ENCODE measurements at places on chromosomes 2 and 18. TPM values are rescaled to one million over a fixed set of nuclear protein-coding genes. Genes with fewer than 3 reads are reported as not detected.

DNA sequence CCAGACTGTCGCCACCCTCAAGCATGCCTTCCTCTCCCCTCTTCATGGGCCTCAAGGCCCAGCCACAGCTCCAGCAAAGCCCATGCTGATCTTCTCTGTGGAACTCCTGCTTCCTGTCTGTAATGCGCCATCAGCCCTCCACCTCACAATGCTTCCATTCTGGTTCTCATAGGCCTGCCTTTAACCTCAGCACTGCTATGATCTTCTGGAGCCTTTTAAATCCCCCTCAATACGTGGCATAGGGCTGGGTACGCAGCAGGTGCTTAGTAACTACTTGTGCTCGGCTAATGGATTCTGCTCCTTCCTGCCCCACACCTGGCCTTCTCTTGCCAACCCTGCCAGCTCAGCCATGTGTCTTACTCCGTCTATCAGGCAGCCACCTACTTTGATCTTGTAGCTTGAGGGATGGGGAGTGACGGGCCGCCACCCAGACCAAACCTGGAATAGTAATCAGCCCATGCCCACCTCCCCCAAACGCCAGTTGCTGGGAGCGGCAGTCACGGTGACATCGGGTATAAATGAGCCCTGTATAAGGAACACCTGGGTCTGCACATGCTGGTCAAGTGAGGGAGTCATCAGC lies 106.7 kb upstream of the MCFD2 start:
- no peak for DNase-seq

DNA sequence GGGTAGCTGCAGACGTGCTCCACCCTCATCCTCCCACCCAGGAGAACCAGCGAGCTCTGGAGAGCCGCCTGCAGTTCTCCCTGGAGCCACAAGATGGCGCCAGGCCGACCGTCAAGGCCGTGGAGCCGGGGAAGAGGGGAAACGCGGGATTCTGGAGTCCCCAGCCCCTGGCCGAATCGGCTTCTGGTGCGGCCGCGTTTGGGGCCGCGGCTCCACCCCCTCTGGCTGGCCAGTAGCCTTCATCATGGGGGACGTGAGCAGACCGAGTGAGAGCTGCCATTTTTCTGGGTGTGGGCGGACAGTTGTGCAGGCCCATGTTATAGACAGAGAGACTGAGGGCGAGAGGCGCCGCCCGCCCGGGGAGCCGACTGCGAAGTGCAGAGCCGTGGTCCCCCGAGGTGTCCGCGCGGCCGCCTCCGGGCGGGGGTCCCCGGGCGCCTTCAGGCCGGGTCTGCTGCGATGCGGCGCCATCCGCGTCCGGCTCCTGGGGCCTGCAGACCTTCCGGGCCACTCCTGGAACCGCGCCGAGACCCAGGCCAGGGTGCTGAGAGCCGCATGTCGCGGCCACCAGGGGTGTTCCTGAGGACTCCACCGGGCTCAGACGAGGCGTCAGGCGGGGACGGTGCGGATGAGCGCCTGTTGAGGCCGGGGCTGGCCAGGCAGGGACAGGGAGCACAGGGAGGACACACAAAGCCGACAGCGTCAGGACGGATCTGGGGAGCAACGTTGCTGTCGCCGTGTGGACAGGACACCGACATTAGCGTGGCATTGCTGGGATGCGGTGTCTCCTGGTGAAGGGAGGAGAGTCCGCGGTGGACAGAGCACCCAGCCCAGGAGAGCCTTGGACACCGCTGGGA lies 418.2 kb upstream of the HS6ST1 start:
- DNase-seq, result peak; percentile 92

DNA sequence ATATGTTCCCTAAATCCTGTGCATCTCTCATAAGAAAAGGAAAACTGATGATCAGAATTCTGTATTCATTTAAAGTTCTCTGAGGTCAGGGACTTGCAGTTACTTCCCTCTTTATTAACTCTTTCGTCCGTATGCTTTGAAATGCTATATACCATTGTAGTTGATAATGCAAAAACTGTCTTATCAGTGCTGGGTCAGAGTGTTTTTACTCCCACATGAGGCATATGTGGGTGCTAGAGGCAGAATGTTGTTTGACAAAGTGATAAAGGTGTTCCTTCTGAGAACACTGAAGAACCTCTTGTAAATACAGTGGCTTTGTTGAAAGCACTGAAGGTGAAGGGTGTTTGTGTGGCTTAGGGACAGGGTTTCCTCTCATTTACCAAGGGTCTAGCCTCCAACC lies 136.5 kb upstream of the NFATC1 start:
- no peak for DNase-seq

- peak; percentile 11 for DNase-seq
These were observed 2.1 kb downstream of the TRIB2 start for GRCh38 chr2:12718711-12719399.

DNA sequence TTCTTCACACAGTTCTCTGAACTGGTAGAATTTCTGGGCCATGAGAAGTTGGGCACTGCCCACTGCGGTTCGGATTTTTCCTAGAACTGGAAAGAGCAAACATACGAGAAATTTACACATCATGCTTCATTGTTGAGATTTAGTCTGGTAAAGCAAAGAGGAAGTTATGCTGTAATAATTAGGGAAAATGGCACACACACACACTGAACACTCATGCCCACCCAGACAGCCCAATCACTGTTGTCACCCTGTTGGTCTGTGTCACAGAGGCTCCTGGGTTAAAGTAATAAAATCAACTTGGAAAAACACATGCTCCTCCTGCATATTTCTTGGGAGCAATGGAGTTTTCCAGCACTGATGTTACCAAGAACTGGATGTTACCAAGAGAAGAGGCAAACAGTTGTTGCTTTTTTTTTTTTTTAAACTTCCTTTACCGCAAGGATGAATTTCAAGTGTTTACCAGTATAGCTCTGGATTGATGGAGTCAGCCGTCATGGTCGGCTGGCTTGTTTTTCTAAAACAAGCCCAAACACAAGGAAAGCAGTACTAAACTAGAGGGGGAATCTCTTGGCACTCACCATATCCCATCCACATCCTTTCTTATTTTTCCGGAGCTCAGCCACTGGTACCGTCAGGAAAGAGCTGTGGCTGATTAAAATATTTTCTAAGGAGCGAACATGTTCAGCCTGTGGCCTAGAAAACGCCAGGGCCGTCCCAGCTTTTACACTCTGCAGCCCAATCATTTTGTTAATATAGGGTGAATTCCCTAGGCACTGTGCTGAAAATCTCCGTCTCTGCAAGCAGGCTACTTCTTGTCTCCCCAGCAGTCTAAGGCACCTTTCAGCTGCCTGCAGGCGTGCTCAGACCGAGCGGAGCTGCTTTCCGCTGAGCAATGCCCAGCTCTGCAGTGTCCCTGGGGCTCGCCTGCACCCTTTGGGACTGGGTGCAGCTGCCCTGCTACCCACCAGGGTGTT lies 58.9 kb downstream of the TGIF1 start:
- no peak for DNase-seq

DNA sequence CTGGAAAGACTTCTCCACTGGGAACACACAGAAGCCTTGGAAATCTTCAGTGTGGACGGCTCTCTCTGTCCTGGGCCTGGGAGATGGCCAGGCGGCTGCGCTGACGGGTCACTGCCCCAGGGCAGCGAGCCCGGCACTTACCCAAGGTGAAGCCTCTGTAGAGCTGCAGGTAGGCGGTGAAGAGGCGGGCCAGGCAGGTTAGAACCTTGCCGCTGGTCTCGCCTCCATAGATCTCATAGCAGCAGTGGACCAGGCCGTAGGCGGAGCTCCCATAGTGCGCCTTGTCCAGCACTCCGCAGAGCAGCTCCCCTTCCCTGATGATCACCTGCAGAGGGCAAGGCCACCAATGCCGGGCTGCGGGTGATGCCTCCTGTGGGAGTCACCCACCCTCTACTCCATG lies 53.0 kb downstream of the POLR1A start:
- no peak for DNase-seq

DNA sequence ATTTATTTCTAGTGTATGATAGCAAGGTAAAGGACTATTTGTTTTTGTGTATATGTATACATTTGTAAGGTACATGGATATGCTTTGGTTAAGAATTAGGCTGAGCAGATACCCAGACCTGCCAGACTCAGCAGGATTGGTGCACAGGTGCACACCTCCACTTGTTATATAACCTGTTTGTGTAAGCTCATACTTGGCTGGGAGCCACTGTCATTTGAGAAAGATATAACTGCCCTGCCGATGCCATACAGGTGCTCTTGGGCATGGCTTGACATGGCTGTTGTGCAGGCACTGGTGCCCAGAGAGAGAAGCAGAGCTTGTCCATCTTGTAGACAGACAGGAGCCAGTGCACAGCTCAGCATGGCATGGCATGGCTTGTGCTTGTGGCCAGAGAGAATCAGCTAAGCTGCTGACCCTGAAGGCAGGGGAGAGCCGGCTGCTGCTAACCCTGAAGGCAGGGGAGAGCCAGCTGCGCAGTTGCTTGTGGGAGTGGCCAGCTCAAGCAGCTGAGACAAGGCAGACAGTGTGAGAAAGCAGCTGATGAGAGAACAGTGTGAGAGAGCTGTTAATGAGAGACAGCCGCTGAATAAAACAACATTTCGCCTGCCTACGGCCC lies 136.5 kb downstream of the RNF144A start:
- DNase-seq, result no peak

- DNase-seq, result no peak
These were observed 47.7 kb upstream of the NR4A2 start for GRCh38 chr2:156380117-156380645.

DNA sequence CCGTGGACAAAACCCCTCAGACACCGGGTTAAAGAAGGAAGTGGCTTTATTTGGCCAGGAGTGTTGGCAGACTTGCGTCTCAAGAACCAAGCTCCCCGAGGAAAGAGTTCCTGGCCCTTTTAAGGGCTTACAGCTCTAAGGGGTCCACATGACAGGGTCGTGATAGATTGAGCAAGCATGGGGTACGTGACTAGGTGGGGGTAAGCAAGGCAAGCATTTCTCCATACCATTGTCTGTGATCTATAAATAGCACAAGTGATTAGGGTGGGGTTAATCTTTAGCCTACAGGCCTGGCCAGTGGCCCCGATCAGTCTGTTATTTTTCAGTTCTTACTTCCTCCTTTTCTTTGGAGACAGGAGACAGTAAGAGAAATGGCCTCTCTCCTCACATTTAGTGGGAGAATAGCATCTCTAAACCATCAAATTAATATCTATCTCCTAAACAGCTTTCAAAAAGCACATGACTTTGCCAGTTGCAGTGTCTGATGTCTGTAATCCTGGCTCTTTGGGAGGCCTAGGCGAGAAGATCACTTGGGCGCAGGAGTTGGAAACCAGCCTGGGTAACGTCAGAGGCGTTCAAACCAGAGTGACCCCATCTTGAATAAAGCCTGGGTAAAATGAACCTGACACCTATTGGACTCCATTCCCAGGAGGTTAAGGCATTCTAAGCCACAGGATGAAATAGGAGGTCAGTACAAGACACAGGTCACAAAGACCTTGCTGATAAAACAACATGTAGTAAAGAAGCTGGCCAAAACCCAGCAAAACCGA lies 18.3 kb upstream of the CNOT11 start:
- DNase-seq, result no peak

GRCh38 chr2:226187616-226188015 lies 612.0 kb downstream of the IRS1 start:
- no peak for DNase-seq

DNA sequence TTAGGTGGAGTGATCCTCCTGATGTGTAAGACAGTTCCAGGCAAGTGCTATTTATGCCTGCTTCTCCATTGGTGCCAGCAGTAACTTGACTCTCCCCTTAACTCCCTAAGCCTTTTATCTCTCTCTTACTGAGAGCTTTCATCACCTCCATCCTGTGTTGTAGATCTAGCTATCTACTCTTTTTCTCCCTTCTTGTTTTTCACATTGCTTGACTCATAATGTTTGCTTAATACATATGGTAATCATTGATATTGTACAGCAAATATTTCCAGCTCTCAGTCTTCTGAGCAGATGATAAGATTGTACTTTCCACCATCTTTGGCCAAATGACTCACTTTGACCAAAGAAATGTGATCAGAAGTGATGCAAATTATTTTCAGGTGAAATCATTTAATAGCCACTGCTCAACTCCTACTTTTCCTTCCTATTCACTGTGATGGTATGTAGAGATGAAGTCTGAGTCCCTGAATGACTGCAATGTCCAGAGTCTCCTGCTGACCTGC lies 165.0 kb downstream of the PLCL1 start:
- no peak for DNase-seq

DNA sequence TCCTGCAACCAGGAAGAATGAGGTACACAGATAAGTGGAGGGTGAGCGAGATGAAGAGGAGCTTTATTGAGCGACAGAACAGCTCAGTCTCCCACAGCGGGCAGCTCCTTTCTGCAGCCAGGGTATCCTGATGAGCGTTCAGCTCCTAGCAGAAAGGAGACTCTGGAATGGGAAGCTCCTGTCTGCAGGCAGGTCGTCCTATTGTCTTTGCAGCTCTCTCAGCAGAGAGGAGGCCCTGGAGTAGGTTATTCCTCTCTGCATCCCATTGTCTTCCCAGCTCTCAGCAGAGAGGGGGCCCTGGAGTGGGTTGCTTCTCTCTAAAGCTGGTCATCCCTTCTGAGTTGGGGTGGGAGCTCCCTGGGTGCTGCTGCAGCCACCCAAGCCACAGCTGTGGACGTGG lies 41.2 kb downstream of the TAF1B start:
- no peak for DNase-seq

DNA sequence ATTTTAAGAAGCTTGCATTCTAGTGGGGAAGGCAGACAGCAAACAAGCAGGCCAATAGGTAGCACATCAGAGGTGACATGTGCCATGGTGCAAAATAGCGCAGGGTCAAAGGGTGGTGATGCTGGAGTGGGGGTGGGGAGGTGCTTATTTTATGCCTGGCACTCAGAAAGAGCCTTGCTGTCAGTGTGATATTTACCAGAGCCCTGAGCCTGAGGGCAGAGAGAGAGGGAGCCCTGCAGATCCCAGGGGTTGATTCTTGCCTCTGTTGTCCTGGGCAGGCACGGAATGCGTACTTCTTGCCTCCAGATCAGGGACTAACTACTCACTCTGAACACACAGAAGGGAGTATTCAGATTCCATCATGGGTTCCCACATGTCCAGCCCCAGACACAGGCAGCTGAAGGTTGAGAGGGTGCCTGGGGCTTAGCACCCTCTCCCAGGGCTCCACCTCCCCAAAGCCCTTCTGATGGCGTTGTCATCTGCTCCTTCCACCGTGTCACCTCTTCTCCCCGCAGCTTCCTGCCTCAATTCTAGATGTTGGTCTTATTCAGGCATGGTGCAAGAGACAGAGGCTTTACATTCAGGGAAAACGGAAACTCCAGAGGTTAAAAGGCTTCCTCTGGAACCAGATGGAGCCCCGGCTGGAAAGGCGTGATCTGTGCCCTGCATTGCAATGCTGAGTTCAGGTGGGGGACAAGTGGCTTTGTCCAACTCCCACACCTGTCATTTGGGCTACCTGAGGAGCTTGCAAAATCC lies 252.3 kb downstream of the HAUS1 start:
- no peak for DNase-seq

- DNase-seq, result no peak
These were observed 29.0 kb upstream of the CATIP start for GRCh38 chr2:218327451-218328210.

The HRH4 gene
- total RNA-seq, result not detected

The ANKRD30BL gene
- not detected for total RNA-seq

The TWIST2 gene
- not detected for total RNA-seq

The SLC9A4 gene
- 0.08 TPM for total RNA-seq

The GCG gene
- not detected for total RNA-seq

The TBR1 gene
- 0.08 TPM for total RNA-seq

The STK36 gene
- total RNA-seq, result 75.1 TPM

All from endothelial cell (in vitro differentiated cells).